ENCODE measurements at places on chromosomes 16 and 17.

DNA sequence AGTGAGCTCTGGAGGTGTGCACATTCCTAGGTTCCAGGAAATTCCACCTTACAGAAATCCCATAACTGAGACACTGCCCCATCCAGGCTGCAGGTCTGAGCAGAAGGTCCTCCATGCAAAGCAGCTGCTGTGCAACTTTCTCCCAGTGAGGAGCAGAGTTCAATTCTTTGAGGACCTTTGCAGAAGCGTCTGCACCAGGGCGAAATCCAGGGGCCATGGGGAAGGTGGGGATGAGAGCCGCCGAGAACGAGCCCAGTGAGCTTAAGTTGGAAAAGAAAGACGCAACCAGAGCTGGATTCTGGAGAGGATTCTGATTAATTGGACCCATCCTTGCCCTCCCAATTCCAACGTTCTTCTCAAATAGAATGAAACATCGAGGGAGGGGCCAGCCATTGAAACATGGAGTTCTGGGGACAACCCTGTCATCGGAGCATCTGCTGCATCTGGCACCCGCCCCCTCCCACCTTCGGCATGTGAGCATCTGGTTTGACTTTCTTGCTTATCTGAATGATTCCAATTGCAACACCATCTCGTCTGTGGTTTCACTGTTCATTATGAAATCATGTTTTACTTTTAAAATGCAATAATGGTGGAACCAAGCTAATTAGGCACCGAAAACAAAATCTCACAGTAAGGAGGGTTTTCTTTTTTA, 190.6 kb upstream of the FOXF1 start:
- DNase-seq = no peak

GRCh38 chr16:55252577-55252976, 71.4 kb upstream of the IRX6 start:
- no peak for DNase-seq

GRCh38 chr16:23920899-23921298, 85.1 kb downstream of the PRKCB start:
- DNase-seq = no peak

- no peak for DNase-seq
Measured at GRCh38 chr16:46961373-46962353, 11.8 kb downstream of the DNAJA2 start.

DNA sequence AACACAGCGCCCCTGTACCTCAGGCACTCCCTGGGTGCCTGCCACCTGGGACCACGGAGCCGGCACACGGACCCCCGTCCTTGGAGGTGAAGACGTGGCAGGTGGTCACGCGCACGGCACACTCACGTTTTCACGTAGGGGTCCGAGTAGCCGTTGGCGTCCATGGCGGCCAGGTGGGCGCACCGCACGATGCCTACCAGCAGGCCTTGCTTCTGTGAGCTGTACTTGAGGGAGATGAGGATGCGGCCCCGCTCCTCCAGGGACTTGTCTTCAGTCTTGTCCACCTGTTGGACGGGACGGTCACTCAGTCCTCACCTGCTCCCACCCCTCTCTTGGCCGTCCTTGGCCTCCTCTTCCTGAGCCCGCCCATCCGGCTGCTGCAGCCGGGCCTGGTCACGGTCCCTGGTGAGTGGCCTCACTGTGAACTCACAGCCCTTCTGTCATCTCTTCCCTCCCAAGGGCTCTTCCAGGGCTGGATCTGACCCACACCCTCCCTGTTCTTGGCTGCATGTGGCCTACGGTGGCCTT, 18.8 kb downstream of the SCGB1C2 start:
- no peak for DNase-seq

DNA sequence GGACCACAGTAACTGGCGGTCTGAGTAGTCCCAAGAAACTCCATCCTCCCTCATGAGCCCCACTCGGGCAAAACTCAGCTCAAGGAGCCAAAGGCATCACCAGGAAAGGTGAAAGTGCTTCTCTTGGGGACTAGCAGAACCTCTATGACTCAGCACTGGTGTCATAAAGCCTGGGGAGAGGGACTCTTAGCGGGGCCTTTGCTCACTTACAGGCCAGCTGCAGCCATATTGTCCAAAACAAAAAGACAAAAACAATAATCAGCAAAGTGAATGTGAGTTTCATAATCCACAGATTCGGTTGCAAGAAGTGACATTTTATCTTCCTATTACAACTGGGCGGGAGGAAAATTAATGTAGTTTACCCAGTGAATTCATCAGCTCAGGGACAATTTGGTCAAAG, at the start of gene TEKT5:
TSS of gene TEKT5 (minus strand) at position 101 of the 400 bp plus-strand sequence. CDS start at position 44, 57 bp downstream.
- DNase-seq = no peak

DNA sequence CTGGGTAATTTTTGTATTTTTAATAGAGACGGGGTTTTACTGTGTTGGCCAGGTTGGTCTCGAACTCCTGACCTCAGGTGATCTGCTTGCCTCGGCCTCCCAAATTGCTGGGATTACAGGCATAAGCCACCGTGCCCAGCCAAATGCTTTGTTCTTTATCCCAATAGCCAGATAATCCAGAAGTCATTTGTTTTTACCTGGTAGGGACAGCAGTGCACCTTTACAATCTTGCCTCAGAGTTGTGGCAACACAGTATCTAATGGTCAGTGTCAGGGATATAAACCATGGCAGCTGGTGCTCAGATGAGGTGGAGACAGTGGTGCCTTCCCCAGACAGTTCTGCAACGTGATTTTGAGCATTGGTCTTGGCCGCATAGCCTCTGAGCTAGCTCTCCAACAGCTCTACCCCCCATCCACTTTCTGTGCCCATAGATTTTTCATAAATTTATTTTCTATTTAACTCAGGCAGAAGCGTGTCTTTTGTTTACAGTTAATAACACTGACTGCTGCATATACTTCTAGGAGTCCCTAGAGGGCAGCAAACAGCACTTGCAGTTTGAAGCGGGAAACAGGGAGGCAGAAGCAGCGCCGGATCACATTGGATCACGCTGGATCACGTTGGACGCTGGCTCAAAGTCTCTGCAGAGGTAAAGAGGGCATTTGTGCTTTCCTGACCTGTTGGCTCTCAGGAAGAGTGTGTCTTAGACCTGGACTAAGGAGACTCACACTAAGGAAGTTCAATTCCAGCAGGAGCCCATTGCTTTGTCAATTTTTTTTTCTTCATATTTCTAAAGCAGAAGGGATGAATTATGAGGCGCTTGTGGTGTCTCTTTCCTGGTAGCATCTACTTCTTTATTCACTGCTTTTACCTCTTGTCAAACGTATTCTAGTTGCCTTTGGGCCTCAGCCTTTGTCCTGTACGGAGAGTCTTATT, 5.1 kb upstream of the GGT6 start:
- peak; percentile 84 for DNase-seq

DNA sequence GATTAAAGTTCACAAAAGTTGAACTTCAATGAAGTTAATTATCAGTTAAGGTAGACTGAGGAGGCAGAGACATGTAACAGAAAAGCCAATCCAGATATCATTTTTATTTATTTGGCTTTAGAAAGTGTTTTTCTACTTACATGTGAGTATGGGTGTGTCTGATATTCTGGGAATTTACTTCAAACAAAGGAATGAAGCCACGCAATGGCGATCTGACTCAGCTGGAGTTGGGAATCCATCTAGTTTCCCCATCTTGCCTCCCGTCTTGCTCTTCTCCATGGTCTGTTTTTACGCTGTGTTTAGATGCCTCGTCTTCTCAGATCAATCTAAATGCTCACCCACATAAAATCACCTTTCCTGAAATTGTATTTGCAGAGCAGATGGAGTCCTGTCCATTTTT, 1.7 kb upstream of the KCNJ16 start:
- no peak for DNase-seq

- no peak for DNase-seq
Measured at GRCh38 chr16:88514526-88515232, 55.5 kb upstream of the ZC3H18 start.

DNA sequence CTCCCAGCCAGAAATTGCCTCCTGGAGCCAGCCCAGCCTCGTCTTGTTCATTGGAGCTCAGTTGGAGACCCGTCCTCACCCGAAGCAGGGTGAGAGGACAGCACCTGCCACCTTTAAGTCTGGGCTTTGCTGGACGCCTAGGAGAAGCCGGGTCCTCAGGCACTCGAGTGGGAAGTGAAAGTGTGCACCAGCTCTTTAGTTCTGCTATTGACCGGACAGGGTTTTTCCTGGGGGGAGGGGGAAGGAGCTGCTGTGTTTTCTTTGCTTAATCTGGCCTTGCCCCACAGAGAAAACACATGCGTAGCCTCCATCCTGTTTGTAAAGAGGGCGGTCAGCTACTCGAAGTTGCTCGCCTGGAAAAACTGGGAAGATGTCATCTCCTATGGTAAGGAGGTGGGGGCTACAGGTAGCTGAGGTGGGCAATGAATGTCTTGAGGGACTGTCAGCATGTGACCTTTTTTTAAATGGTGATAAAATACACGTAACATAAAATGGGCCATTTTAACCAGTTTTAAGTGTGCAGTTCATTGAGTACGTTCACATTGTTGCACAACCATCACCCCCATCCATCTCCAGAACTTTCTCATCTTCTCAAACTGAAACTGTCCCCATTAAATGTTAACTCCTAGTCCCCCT, 34.4 kb downstream of the CMIP start:
- no peak for DNase-seq

GRCh38 chr17:49365667-49366066, 3.6 kb upstream of the ZNF652 start:
- no peak for DNase-seq

GRCh38 chr16:10805334-10805733, 13.3 kb downstream of the TVP23A start:
- peak; percentile 40 for DNase-seq

DNA sequence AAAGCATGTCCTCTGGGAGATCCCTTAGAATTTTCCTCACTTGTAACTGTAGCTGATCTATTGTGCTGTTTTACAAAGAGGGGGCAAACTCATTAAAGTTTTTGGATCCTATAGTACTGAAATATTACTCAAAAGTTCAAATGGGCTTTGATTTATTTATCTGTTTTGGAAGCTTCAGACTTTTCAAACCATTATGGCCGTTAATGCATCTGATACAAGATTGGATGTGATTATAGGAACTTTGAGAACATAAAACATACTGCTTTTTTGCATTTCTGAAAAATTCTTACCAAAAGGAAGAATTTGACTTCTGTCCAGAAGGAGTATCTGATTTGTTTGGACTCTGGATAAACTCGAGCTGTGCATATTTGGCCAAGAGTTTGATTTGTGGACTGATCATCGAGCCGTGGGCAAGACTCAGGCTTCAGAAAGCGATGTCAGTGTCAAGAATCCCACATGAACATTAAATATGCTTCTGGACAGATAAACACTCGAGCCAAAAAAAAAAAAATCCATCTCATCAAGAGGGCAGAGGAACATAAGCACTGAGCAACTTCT, 8.2 kb upstream of the MARCHF10 start:
- no peak for DNase-seq

DNA sequence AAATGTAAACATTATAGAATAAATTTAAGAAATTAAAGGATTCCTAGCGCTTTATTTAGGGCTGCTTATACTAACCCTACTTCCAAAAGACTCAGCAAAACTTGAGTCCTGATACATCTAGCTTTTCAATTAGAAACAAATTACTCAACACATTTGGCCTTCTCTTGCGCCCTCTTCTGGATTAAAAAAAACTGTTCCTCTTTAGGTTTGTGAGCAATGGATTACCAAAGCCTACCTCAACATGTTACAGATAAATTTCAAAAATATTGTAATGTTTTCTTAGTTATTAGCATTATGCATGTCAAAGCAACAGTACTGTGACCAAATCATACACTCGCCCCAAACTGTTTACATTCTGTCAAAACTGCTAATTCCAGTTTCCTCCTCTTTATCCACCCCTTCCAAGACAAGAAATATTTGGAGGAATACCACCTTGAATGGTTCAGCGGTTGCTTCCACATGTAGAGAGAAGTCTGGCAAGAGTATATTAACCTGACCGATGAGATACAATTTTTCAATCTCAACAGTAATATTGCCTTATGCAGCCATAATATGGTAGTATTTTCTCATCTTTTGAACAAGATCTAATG, 2.7 kb downstream of the NUFIP2 start:
- DNase-seq = peak; percentile 60

DNA sequence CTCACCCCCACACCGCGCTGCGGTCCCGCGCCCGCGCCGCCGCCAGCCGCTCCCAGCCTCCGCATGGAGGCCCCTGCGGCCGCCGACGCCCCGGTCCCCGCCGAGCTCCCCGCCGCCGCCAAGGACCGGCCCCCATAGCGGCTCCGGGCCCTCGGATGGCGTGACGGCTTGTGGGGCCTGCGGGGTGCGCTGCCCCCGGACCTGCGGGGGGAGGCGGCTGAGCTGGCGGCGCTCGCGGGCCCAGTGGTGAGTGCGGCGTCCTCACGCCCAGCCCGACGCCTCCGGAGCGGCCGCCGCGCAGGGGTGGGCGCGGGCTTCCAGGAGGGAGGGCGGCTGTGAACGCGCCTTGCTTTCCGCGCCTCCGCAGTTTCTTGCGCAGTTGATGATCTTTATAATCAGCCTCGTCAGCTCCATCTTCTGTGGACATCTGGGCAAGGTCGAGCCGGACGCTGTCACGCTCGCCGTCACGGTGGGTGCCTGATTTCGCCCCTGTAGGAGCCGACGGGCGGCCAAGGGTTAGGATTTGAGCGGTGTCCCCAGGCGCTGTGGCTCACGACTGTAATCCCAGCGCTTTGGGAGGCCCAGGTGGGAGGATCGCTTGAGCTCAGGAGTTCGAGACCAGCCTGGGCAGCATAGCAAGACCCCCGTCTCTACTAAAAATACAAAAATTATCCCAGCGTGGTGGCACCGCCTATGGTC, 46.4 kb downstream of the SLC47A1 start:
- DNase-seq = no peak

DNA sequence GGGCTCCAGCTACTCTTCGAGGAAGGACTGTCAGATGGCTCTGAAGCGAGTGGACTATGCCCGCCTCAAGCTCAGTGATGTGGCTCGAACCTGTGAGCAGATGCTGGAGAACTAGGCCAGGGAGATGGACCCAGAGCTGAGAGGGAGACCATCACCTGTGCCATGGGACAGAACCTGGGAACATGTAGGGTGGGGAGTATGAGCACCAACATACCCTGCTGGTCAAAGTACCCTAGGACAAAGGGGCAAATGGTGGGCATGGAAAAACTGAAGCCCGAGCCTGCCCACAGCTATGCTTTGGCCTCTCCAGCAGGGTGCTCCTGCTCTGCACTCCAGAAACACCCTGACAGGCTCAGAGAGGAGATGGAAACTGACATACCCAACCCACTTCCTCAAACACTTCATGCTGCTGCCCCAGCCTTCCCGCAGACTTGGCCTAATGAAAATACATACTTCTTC, 1.9 kb downstream of the MED11 start:
- DNase-seq = no peak

- no peak for DNase-seq
Measured at GRCh38 chr16:12120217-12120981, 143.9 kb downstream of the SNX29 start.

- no peak for DNase-seq
Measured at GRCh38 chr16:57799600-57800199, 2.6 kb downstream of the KIFC3 start.
